ENCODE measurements at places on chromosomes 7 and 10.

GRCh38 chr10:131946880-131947279 is 34.8 kb downstream of the BNIP3 start:
- no peak for DNase-seq

DNA sequence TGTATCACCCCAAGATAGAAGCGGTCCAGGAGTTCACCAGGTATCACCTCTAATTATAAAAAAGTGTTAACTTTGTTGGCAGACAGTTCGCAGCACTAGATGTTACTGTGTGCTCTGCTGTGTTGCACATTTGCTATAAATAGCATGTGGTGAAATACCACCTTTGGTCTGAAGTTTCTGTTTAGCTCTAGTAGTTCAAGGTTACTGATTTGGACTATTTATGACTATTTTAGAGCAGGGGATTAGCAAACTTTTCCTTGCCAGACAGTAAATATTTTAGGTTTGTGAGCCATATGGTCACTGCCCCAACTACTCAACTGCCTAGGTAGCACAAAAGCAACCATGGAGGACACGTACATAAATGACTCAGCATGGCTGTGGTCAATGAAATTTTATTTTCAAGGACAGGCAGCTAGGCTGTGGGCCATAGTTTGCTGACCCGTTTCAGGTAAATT is 16.5 kb downstream of the DENND10 start:
- DNase-seq, result peak; percentile 54

DNA sequence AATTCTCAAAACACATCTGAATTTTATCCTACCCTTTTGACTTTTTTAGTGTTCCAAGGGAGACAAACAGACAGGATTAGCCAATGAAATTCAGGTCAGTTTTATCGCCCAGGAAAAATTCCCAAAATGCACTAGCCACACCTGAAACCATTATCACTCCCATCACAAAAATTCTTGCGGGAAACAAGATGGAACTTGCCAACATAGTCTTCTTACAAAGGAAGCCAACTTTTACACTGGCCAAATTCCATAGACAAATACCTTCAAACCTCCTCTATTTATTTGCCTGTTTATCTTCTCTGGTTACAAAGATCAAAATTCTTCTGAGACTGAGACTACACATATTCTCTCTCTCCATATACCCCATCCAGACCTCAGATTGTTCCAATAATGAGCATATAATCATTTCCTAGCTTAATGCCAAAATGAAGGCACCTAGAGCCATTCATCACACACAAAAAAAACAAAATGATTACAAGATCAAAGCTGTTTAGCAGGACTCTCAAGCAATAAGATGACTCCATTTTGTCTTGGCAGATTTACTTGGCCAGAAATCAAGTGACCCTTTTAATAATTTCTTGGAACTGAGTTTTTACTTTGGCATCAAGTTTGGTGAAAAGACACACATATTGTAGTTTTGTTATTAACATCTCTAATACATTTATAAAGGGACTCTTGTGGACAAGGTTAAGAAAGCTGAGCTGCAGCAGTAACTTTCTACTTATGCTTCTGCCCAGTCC is 30.2 kb downstream of the MET start:
- no peak for DNase-seq

GRCh38 chr7:82926477-82926876 is 236.2 kb downstream of the PCLO start:
- no peak for DNase-seq

- no peak for DNase-seq
These were observed 40.8 kb upstream of the HGF start for GRCh38 chr7:81810476-81811155.

- no peak for DNase-seq
These were observed 85.6 kb downstream of the AOAH start for GRCh38 chr7:36638586-36639263.

- DNase-seq, result no peak
These were observed 567.5 kb downstream of the DNAJB6 start for GRCh38 chr7:157904211-157904865.
